Activated CD4-positive, alpha-beta T cell treated with anti-CD3 and anti-CD28 coated beads, Interleukin-2, amount 50 U/mL, for 1 hour (primary cell): ENCODE measurements at places on chromosomes 12 and 14.
A peak's percentile ranks its signal among the peaks of the same experiment; 100 is the strongest.

DNA sequence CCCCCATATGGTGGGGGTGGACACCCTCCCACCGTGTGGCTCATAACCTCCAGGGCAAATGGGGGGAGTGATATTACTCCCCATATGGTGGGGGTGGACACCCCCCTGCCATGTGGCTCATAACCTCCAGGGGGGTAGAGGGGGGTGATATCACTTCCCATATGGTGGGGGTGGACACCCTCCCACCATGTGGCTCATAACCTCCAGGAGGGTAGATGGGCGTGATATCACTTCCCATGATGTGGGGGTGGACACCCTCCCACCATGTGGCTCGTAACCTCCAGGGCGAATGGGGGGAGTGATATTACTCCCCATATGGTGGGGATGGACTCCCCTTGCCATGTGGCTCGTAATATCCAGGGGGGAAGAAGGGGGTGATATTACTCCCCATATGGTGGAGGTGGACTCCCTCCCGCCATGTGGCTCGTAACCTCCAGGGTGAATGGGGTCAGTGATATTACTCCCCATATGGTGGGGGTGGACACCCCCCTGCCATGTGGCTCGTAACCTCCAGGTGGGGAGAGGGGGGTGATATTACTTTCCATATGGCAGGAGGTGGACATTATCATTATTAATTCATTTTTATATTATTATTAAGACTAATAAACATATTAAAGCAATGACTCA lies 51.2 kb upstream of the OXA1L start:
- DNase-seq: no peak

- no peak for DNase-seq
These were observed 33.3 kb downstream of the DICER1 start for GRCh38 chr14:95123891-95124579.

DNA sequence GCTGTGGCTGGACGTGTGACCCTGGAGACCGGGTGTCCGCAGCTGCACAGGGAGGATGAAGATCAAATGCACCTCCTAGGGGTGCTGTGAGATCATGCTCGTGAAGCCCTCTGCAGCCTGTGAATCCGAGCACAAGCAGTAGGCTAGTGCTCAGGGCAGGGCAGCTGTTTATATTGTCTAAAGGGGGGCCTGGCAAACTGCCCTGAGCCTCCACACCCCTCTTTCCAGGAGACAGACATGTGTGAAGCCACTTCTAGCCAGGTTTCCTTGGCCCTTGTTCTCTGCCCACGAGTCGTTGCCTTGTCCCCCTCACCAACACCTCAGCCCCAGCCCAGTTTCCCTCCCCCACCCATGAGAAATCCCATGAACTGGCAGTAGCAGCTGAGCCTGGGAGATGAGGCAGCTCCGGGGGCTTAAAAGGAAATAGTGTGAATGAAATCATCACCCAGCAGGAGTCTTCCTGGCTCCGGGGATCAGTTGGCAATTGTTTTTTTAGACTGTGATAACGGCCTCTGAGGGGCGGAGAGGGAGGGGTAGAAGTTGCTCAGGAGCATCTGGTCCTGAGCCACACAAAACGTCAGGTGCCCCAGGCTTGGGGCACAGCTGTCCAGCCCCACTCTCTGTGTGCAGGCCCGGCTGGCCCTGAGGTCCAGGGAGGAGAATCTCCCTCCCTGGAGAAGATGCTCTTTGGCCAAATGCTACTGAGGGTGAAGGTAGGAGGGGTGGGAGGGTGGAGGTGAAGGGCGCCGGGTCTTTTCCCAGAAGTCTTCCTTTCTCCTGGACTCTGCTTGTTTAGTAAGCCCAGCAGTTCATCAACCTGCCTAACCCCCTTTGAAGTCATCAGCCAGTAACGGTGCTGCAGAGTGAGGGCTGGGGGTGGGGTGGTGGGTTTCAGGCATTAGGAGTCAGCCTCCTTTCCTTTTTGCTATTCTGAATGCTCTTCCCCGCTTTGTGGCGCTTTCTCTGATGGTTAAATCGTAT lies 4.0 kb downstream of the FGF6 start:
- no peak for DNase-seq

DNA sequence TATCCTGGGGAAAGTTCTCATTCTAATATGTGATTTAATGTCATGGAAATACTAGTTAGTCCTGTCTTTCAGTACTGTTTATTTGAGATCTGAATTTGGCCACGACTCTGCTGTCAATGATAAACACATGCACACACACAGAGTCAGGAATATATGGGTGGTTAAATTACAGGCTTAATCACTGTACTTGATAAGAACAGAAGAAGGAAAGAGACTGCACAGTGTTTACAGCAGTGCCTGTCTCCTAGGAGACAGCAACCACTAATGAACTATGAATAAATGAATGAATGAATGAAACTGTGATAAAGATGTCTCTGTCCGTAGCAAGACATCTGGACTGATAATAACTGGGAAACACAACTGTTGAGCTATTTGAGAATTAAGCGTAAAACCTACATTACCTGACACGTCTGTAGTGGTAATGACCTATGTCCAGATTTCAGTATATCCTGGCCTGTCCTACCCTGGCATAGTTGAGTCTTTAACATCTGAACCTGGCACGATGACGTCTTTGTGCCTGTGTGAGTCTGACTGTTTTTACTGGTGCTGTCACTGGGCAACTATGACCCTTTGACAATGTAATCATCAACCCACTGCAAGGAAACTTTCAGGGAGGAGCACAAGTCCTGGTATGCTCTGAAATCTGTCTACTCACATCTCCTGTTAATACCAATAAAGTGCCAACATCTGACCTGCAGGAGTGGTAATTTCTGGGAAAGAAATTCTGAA lies 524.6 kb downstream of the TMEM132D start:
- no peak for DNase-seq

- no peak for DNase-seq
These were observed 78.6 kb downstream of the CLMN start for GRCh38 chr14:95240859-95241813.

- no peak for DNase-seq
These were observed 91.7 kb upstream of the RFLNA start for GRCh38 chr12:124203176-124203575.

DNA sequence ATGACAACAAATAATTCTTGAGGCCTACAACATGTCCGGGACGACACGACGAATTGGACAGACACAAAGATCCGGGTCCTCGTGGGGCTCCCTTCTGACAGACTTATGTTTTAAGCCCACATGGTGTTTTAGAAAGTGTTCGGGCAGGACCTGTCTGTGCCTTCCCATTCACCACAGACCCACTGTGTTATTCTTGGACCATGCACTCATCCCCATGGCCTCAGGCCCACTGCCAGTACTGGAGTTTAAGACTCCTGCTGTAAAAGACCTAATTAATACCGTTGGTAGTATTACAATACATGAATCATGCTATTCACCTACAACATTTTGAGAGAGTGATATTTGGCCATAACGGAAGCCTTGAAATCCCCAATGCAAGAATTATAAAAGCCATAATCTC lies 20.0 kb downstream of the SLC15A4 start:
- DNase-seq: no peak

GRCh38 chr12:130162745-130163460 lies 639 bp downstream of the FZD10 start:
- no peak for DNase-seq

DNA sequence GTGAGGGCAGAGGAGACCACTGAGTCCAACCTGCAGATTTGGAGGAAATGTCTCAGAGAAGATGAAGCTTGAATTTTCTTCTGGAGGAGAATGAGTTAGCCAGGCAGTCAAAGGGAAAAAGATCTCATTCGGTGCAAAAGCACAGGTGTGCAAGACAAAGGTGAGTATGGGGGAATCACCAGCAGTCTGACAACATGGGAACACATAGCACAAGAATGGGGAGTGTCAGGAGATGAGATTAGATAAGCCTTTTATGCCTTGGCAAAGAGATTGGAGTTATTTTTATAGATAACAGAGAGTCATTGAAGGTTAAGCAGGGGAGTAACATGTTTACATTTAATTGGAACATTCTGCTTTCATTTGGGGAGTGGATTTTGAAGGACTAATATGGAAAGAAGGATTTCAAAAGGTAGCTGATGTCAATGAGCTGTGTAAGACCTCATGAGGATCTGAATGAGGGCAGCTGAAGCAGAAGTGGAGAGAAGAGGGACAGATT lies 171.3 kb upstream of the NTF3 start:
- no peak for DNase-seq

- no peak for DNase-seq
These were observed 360.9 kb upstream of the NAV3 start for GRCh38 chr12:77469578-77470333.

DNA sequence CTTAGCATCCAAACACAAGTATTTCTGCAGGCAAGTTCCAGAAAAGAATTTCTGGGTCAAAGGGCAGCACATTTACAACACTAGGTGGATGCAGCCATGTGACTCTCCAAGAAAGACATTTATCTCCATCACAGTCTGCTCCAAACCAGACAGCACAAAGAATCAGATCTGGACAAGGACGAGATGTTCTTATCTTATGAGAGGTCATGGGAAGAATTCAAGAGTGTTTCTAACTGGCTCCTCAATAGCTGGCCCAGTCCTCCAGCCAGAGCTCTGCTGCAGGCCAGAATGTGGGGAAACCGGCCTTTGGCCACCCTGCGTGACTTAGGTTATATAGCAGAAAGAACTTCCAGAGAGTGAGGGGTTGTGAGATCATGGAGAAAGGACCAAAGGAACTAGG lies 17.4 kb downstream of the TMEM119 start:
- DNase-seq: no peak

GRCh38 chr14:101544550-101544949 lies 16.7 kb upstream of the DIO3 start:
- no peak for DNase-seq

DNA sequence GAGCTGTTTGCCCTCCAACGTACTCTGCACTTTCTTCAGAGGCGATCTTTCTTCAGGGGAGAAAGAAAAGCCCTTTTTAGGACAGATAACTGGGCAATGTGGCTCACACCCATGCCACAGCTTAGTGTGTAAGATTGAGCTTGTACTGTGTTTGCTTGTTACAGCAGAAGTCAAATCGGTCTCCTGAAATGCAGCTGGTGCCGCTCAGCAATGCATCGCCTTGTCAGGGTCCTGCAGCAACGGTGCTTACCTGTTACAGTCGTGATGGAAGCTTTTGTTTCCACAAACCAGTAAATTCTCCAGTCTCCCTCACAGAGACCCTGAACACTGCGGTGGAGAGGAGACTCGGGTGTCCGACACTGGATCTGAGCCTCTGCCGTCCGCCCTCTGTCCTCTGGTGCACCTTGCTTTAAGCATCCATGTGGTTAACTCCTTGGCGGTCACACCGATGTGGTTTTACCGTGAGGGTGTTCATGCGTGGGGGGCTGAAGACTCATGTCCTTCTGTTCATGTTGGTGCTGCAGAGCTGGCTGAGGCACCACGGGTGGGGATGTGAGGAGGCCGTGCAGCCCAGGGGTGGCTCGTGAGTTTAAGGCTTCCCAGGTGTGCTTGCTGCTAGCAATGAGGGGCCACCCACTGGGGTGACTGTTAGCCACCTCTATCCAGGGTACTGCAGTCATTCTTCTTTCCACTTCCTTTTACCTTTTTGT lies 47.3 kb downstream of the FBXL14 start:
- no peak for DNase-seq

DNA sequence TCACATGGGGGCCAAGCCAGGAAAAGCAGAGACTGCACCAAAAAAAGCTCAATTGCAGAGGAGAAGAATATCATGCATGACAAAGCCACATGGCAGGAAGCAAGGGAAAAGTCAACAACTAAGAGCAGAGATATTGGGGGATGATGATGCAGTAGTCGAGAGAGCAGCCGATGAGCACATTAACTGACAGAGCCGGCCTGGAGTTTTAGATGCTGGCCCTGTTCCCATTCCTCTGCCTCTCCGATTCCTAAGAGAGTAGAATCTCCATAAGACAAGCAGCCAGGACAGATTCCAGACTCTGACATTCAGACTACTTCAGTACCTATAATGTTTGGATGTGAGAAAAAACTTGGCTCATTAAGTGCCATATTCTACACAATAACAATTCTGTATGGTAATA lies 155.9 kb downstream of the KCNH5 start:
- no peak for DNase-seq

DNA sequence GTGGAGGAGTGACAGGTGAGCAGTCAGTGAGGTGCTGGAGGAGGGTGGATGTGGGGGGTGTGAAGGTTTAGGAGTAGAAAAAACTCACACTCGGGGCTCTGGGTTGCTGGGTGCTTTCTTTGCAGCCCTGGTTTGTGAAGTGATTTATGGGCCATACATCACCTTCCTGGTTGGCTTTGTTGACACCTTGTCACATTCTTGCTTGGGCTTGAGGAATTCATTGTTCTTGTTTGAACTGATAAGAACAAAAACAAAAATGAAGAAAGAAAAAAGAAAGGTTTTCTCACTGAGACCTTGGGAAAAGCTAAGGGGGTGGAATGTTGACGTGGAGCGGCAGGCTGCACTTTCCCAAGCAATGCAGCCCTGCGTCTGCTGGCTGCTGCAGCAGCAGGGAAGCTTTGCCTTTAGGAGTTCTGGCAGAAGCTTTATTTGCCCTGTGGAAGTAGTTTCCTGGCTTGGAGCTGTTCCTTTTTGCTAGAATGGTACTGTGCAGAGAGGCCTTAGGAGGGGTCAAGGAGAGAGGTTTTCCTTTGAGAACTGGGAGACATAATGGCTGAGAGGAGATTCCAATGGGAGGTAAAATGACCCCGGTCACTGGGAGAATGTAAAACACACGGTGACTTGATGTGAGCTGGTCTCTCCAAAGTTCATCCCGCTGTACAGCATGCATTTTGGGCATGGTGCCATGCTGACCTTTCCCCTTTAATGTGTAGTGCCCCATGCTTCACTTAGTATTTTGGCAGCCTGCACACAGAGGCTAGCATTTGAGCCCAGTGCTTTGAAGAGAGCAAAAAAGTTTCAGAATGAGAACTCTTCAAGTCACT lies 52.8 kb downstream of the HMGA2 start:
- DNase-seq: no peak

GRCh38 chr14:68444449-68445168 lies 348.3 kb downstream of the ZFP36L1 start:
- no peak for DNase-seq

DNA sequence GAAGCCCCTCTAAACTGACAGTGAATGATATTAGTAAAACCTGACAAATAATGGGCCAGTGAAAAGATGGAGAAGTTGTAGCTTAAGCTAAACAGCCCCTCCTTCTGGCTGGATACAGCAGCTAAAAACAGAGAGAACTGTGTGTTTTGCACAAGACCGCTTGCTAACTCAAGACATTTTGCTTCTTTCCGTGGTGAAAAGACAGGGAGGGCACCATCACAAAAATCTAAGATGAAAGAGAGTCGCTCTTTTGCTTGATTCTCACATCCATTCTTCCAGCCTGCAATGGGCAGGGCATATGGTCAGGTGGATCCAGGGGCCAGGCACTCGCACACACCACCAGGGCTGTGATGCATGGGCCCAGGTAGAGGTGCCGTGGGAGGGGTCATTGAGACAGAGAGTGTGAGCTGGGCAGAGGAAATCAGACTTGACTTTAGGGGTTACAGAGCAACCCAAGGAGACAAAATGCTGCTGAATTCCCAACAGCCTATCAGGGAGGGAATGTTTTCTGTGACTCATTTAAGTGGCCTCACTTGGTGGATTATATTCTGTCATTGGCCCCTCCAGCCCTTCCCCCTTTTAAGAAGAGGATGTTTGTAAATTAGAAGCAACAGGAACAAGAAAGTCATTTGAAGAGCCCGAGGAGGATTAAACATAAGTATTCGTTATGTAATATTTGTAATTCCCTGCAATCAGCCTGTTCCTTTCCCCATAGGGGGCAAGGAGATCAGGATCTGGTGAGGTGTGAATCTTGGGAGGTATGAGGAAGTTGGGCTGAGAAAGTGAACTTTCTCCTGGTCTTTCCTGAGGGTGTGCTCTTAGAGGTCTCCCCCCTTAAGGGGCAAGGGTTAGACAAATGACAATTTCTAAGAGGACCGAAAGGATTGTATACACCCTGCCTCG lies 12.3 kb downstream of the EMP1 start:
- DNase-seq: no peak

- DNase-seq: peak; percentile 18
These were observed 20.8 kb upstream of the FBLN5 start for GRCh38 chr14:91968280-91968679.
